ENCODE measurements at places on chromosomes 4 and X. TPM values are rescaled to one million over a fixed set of nuclear protein-coding genes. Genes with fewer than 3 reads are reported as not detected.

HSFX4 gene
- total RNA-seq, result not detected

BMP3 gene
- total RNA-seq, result not detected

PHOX2B gene
- not detected for total RNA-seq

PNMA5 gene
- not detected for total RNA-seq

PRRG3 gene
- total RNA-seq, result not detected

GRIA3 gene
- total RNA-seq, result not detected

AASDH gene
- 2.9 TPM for total RNA-seq

LRPAP1 gene
- 133 TPM for total RNA-seq

RHOXF2B gene
- not detected for total RNA-seq

ARL9 gene
- total RNA-seq, result not detected

VEGFD gene
- 0.17 TPM for total RNA-seq

FGFBP2 gene
- total RNA-seq, result 0.37 TPM

ZNF718 gene
- 0.40 TPM for total RNA-seq

All from A549 treated with AZD2906 at 1 μM for 4 hours (cell line).